ENCODE measurements at places on chromosomes 16 and 17. TPM values are rescaled to one million over a fixed set of nuclear protein-coding genes. Genes with fewer than 3 reads are reported as not detected.
A peak's percentile ranks its signal among the peaks of the same experiment; 100 is the strongest.

DNA sequence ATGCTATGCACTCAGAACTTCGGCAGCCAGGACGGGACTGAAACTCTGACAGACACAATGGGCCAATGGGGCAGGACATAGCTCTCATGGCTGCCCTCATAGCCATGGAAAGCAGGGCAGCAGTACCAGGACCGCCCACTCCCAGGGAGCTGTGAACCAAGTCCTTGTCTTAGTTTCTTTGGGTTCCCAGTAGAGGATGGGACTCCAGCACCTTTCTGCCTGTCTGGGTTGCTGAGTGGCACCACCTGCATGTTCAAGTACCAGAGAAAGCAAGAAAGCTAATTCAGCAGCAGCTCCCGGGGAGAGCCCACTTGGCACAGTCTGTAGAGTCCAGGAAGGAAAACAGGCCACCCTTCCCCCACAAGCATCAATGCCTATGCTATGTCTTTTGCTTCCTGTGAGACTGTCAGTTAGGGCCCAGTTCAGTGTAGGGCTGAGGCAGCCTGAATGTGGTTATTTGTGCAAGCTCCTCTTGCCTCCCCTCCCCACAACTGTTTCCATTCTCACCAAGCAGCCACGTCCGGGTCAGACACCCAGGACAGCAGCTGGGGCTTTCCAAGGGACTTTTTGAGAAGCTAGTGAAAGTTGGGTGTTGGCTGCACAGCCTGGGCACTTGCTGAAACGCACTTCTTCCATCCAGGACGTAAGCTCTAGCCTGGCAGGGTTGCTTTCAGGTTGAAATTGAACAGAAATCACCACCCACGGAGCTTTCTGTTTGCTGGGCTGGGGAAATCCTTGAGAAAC lies 7.8 kb downstream of the SUPT4H1 start:
- H3K4me3 ChIP-seq = peak overlapping the region; percentile 83
- peak; percentile 71 for DNase-seq
- peaks cover 69% of the 10 kb centered on the region for H3K36me3 ChIP-seq

GRCh38 chr17:41777574-41778188 lies 8.8 kb downstream of the JUP start:
- no peak overlapping the region for H3K4me3 ChIP-seq
- no peak for DNase-seq
- H3K27ac ChIP-seq = no peak overlapping the region
- peaks cover 8% of the 10 kb centered on the region for H3K36me3 ChIP-seq
- peaks cover 35% of the 10 kb centered on the region for H3K4me1 ChIP-seq

Gene SECTM1
- total RNA-seq = not detected

GRCh38 chr16:88353232-88353631 lies 29.5 kb upstream of the ZNF469 start:
- peaks cover 4% of the 10 kb centered on the region for H3K4me1 ChIP-seq
- no peak for DNase-seq
- H3K36me3 ChIP-seq = no peaks in the 10 kb centered on the region
- no peak overlapping the region for H3K27ac ChIP-seq

GRCh38 chr17:57143361-57143760 lies 58.3 kb downstream of the AKAP1 start:
- H3K27ac ChIP-seq = no peak overlapping the region
- no peak for DNase-seq
- peaks cover 9% of the 10 kb centered on the region for H3K27me3 ChIP-seq
- no peak overlapping the region for H3K4me3 ChIP-seq

All from activated B cell treated with CpG ODN at 0.5 μM for 24 hours (primary cell).